ENCODE measurements at places on chromosomes 1 and 21. TPM values are rescaled to one million over a fixed set of nuclear protein-coding genes. Genes with fewer than 3 reads are reported as not detected.

C1orf198 gene
- 2.2 TPM for total RNA-seq

DCST2 gene
- 1.4 TPM for total RNA-seq

- peaks cover 45% of the 10 kb centered on the region for H3K36me3 ChIP-seq
- peak within 1 kb of the TSS; percentile 96 for H3K27ac ChIP-seq
- H3K4me1 ChIP-seq = peaks cover 60% of the 10 kb centered on the region
- H3K27me3 ChIP-seq = no peaks in the 10 kb centered on the region
Observed at GRCh38 chr1:173868266-173869020, at the start of gene ZBTB37. Gene ZBTB37, plus strand, starts transcription at chr1:173868380. Its CDS starts 1,846 bp downstream, at chr1:173870226.

DNA sequence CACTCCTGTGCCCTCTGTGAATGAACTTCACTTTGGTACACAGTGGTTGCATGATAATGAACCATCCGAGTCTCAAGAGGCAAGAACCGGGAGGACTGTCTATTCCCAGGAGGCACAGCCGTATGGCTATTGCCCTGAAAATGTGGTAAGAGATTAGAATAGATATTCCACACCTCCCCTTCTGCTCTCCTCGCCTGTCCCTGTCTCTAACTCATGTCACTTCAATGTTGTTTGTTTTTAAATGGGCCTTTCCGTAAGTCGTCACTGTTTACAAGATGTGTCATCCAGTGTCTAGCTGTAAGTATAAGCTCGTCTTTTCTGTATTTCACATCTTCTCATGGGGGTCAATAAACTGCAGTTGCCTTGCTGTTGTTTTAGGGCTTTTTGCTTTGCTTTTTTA is 122.2 kb downstream of the PATJ start:
- no peak for DNase-seq
- no peak overlapping the region for H3K4me3 ChIP-seq
- H3K27ac ChIP-seq = no peak overlapping the region
- no peaks in the 10 kb centered on the region for H3K4me1 ChIP-seq

- H3K4me1 ChIP-seq = no peaks in the 10 kb centered on the region
- no peak overlapping the region for H3K27ac ChIP-seq
- no peak overlapping the region for H3K4me3 ChIP-seq
- no peaks in the 10 kb centered on the region for H3K27me3 ChIP-seq
Observed at GRCh38 chr1:94658221-94658620, 116.7 kb upstream of the F3 start.

Measured in CD4-positive, alpha-beta T cell (primary cell).